Posterior vena cava (tissue), 2 donors: ENCODE measurements at places on chromosomes 13 and 19. TPM values are rescaled to one million over a fixed set of nuclear protein-coding genes. Genes with fewer than 3 reads are reported as not detected.

ADPRHL1 gene
- total RNA-seq: 1.6 TPM

ATP1A3 gene
- total RNA-seq: 0.19 TPM

ZNF723 gene
- total RNA-seq: not detected

- peak; percentile 93 for DNase-seq
Measured at GRCh38 chr19:12757544-12758274, 6.1 kb downstream of the BEST2 start.

GRCh38 chr19:49447485-49448431, 3.9 kb downstream of the PIH1D1 start:
- no peak for DNase-seq

GRCh38 chr13:41942462-41943094, 18.3 kb downstream of the VWA8 start:
- DNase-seq: no peak

DNA sequence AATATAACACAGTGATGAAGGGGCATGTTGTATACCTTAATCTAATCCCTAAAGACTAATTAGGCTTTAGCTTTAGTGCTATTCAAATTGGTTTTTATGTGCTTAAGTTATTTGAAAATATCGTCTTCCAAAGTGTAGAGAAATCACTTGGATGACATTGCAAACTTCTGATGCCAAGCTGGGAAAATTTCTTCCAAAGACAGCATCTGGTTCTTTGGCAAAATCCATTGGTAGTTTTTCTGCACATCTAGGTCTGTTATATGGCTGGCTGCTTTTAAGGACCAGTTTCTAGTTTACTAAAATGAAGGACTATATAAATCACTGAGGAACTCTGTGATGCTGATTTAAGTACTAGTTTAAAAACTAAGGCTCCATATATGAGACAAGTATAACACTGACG, 2362.3 kb downstream of the PCDH9 start:
- DNase-seq: no peak

ZNF536 gene
- 3.6 TPM for total RNA-seq

- no peak for DNase-seq
Measured at GRCh38 chr13:50140153-50140552, 124.9 kb downstream of the KCNRG start.

DNA sequence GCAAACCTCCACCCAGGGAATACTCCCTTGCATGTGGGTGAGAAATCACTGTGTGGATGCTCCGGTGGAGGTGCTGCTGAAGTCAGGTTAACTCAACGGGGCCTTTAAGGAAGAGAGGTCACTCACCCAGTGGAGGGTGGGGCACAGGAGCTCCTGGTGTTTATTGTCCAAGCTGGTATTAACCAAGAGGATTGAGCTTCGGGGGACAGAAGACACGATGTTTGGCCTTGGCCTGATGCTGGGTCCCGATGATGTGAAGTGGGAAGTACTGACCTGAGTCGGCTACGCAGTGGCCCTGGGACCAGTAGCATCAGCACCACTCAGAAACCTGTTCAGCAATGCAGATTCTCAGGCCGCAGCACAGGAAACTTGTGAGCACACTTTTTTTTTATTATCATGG, 85.7 kb upstream of the WASF3 start:
- no peak for DNase-seq

DNA sequence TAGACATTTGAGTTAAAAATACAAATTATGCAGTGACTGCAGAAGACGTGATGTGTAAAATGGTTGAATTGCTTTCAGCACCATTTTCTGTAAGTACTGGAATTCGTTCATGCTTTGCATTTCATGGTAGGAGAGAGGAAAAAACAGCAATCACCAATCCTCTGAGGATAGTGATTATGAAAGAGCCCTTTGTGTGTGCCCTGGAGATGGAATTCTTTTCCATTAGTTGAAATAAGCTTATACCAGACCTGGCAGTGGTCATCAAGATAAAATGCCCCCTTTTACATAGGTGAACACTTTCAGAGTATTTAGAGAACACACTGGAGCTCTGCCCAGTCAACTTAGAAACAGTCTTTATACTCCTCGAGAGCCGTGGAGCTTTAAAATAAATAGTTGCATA, 1.7 kb downstream of the CNMD start:
- DNase-seq: no peak

- DNase-seq: peak; percentile 49
Measured at GRCh38 chr19:49344505-49345423, 9.6 kb downstream of the CD37 start.

DNA sequence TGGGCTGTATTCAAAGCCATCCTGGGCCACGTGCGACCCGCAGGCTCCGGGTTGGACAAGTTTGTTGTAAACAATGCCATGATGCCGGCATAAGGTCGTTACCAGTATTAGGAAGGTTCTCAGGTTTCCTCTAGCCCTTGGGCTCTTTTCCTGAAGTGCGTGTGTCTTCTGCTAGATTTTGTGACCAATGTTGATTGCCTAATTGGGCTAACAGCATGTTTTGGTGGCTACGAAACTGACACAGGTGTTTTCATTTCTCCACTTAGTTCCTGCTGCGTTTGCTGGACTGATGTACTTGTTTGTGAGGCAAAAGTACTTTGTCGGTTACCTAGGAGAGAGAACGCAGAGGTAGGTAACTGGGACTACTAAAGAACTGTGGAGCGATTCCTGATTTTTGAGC, 20.3 kb downstream of the ALOX5AP start:
- DNase-seq: no peak

DNA sequence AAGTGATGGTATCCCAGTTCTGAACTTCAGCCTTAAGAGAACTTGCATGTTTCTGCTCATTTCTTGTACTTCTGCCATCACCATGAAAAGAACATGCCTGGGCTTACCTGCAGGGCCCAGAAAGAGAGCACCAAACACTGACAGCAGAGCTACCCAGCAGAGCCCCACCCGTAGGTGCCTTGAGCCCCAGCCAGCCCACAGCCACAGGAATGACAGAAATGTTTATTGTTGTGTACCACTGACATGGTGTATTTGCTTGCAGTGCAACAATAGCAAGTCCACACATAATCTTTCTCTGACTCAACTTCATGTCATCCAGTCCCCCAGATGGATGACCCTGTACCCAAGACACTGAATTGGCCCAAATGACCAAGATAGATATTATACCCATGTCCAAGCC, 195.2 kb downstream of the TSHZ3 start:
- DNase-seq: no peak

IL11 gene
- not detected for total RNA-seq

DNA sequence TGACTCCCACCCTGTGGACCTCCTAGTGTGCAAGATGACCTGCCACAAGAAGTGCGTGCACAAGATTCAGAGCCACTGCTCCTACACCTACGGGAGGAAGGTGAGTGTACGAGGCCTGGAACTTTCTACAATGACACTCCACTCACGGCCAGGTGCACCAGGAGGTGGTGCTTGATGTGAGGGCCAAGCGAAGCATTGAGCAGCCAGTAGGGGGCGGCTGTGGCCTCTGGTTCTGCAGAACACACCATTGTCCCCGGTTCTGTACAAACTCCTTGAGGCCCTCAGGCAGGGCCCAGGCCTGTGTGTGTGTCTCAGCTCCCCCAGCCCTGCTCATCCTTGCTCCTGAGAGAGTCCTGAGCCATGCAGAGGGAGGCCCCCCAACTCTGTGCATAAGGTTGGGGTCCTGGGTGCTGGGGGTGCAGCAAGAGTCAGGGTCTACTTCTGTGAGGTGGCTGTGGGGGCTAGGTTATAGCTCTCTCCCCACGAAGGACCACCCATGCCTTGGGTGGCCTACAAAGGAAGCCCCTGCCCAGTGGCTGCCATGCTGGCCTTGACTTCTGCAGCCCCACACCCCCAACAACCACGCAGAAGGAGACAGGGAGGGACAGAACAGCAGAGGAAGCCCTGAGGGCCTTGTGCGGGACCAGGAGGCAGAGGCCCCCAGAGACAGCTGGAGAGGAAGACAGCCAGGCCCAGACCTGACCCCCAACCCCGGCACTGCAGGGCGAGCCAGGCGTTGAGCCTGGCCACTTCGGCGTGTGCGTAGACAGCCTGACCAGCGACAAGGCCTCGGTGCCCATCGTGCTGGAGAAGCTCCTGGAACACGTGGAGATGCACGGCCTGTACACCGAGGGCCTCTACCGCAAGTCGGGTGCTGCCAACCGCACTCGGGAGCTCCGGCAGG, 9.7 kb upstream of the USE1 start:
- no peak for DNase-seq

GRCh38 chr13:32060401-32060878, 28.9 kb downstream of the FRY start:
- no peak for DNase-seq

DNA sequence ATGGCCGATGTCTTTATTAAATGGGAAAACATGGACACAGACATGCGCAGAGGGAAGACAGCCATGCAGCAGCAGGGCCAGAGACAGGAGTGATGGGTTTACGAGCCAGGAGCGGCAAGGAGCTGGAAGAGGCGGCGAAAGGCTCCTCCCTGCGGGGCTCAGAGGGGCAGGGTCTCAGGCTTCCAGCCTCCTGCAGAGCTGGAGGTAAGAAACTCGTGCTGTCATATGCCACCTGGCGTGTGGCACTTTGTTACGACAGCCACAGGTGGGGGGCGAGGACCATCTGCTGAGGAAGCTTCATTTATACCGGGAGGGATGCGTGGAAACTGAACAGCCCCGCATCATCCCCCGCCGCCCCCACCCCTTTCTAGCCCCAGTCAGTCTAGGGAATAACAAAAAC, 52.0 kb upstream of the SPACA7 start:
- DNase-seq: no peak

RTBDN gene
- total RNA-seq: not detected

ATP8A2 gene
- 0.24 TPM for total RNA-seq

- DNase-seq: peak; percentile 83
Measured at GRCh38 chr19:1164684-1165531, 9.2 kb downstream of the SBNO2 start.

GRCh38 chr13:110555601-110556223, 5.8 kb downstream of the RAB20 start:
- DNase-seq: no peak

SLC10A2 gene
- not detected for total RNA-seq

- no peak for DNase-seq
Measured at GRCh38 chr19:22427547-22427946, 5.4 kb upstream of the ZNF98 start.

SRRM5 gene
- total RNA-seq: 0.38 TPM

DNA sequence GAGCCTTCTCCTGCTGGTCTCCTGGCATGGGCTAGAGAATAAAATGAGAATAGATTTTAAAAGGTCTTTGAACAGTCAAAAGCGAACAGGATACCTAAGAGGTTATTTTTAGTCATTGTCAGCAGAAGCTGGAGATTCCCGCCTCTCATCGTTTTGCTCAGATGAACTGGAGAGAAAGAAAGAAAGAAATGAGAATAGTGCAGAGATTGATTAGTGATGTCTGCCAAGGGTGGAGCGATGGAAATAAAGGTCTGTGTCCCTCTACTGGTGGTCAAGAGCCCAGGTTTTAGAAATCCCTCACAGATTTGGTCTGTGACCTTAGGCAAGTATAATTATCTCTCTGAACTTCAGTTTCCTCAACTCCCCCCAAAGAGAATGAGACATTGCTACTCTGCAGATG, 5.3 kb downstream of the NCAN start:
- no peak for DNase-seq

SOHLH2 gene
- total RNA-seq: not detected

DNA sequence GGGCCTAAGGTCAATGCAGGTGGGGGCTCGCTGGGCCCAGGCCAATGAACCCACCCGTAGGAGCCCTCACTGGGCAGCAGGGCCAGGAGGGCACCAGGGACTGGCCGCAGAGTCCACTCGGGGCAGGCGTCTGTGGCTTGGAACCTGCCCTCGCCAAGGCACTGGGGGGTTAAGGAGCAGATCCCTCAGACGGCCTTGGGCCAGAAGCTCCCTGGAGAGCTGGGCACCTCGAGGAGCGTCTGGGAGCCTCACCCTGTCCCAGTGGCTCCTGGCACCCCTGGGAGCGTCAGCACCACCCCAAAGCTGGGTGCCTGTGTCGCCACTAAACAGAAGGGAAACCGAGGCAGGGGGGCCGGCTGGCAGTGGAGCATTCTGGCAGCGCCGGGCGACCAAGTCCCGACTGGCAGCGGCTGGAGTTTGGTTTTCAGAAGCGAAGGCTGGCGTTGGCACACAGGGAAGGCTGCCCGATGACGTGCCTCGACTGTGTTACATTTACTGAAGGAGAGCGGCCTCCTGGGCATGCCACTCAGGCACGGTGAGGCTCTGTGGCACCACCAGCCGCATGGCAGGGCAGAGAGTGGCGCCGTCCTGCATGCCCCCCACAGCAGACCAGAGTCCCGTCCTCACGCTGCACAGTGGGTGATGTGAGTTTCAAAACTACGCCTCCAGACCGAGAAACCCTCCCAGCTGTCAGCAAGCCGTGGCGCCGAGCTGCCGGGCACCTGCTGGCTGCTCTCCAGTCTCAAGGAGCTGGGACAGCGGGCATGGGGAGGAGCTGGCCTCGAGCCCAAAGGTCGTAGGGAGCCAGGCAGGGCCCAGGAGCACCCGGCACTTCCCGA, 9.2 kb upstream of the MEX3D start:
- DNase-seq: no peak

C3 gene
- total RNA-seq: 2,763 TPM
